Aorta (tissue), 5 donors: ENCODE measurements at places on chromosomes 2 and 18. TPM values are rescaled to one million over a fixed set of nuclear protein-coding genes. Genes with fewer than 3 reads are reported as not detected.

DNA sequence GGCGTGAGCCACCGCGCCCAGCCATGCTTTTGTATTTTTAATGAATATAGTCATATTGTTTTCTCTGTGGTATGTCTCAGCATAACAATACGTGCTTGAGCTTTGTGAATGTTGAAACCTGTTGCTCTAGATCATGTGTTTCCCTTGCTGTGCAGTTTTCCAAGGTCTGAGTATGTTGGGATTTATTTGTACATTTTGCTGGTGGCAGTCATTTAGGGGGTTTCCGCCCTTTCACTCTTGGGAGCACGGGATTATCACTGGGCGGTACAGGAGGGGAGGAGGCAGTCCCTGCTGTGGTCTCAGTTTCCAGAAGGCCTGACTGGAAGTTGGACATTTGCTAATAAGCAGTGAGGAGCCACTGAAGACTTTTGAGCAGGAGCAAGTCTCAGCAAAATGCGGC is 24.9 kb upstream of the CATIP start:
- H3K36me3 ChIP-seq = no peaks in the 10 kb centered on the region
- no peaks in the 10 kb centered on the region for H3K27me3 ChIP-seq
- no peak overlapping the region for H3K4me3 ChIP-seq
- H3K27ac ChIP-seq = no peak overlapping the region
- H3K4me1 ChIP-seq = no peaks in the 10 kb centered on the region

GRCh38 chr2:72821983-72822382 is 3.9 kb downstream of the EXOC6B start:
- H3K4me1 ChIP-seq = peaks cover 2% of the 10 kb centered on the region
- no peak overlapping the region for H3K27ac ChIP-seq
- no peak for DNase-seq

DNA sequence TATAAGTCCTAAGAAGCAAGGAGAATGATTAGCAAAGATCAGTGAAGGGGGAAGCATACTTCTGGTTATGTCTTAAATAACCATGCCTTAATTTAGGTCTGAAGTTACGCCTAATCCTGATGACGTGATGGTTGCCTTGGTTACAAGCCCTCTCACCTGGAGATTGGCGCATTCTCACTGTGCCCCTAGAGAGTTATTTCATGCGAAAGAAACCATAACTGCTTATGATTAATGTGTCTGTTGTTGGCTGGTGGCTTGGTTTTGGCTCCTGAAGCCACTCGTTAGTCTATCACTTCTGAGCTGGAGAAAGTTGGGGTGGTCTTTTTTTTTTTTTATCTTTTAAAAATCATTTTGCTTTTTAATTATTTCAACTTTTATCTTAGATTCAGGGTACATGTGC is 47.0 kb downstream of the TNFRSF11A start:
- no peak for DNase-seq
- no peaks in the 10 kb centered on the region for H3K36me3 ChIP-seq
- no peaks in the 10 kb centered on the region for H3K27me3 ChIP-seq
- no peaks in the 10 kb centered on the region for H3K4me1 ChIP-seq
- H3K27ac ChIP-seq = no peak overlapping the region
- H3K4me3 ChIP-seq = no peak overlapping the region

The MYO5B gene
- 1.2 TPM for total RNA-seq

- no peak overlapping the region for H3K4me3 ChIP-seq
- no peaks in the 10 kb centered on the region for H3K27me3 ChIP-seq
- DNase-seq = no peak
Measured at GRCh38 chr18:31952223-31952622, 9.3 kb upstream of the TRAPPC8 start.

The DPP4 gene
- total RNA-seq = 3.5 TPM

DNA sequence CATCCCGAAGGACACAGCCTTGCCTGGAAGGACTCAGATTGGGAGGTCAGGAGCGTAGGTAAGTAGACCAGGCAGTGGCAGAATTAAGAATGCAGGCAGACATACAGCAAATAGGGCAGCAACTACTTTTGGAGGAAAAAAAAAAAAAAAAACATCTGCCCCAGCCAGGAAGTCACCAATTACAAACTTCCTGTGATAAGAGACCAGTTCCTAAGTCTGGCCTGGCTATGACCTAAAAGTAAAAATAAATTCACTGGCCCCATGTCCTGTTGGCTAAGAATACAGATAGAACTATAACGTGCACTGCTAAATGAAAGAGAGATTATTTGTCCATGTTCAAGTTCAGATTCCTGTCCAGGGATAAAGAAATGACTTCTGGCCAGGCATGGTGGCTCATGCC is 45.2 kb upstream of the NOSTRIN start:
- H3K27ac ChIP-seq = no peak overlapping the region
- H3K4me1 ChIP-seq = no peaks in the 10 kb centered on the region
- no peaks in the 10 kb centered on the region for H3K36me3 ChIP-seq
- H3K27me3 ChIP-seq = no peaks in the 10 kb centered on the region
- no peak for DNase-seq
- H3K4me3 ChIP-seq = no peak overlapping the region
